ENCODE measurements at places on chromosomes 2 and 18.

- no peak for DNase-seq
Measured at GRCh38 chr2:43648994-43649701, 12.1 kb downstream of the PLEKHH2 start.

- no peak for DNase-seq
Measured at GRCh38 chr2:5939553-5939952, 247.4 kb downstream of the SOX11 start.

DNA sequence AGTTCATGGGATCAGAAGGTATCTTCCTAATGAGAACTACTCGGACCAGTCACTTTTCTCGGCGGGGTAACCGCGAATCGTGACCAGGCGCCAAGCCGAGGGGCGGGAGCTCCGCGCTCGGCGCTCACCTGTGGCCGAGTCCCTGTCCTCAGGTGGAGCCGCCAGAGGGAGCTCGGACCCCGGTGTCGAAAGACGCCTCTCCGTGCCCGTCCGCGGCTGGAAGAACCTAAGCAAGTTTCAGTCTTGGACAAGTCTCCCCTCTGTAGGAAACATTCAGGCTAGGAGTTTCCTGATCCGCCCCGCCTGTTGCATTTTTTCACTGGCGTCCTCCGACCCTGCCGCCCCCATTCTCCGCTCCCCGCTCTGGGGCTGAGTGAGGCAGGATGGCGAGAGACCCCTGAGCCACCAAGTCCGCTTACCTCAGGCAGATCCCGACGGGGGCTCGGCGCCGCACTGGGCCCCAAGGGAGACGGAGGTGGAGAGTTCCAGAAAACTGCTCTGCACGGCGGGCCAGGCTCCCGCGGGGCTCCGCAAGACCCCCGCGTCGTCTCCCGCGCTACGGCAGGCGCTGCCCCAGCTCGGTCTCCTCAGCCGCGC is 480 bp downstream of the DSEL start:
- DNase-seq, result peak; percentile 44

DNA sequence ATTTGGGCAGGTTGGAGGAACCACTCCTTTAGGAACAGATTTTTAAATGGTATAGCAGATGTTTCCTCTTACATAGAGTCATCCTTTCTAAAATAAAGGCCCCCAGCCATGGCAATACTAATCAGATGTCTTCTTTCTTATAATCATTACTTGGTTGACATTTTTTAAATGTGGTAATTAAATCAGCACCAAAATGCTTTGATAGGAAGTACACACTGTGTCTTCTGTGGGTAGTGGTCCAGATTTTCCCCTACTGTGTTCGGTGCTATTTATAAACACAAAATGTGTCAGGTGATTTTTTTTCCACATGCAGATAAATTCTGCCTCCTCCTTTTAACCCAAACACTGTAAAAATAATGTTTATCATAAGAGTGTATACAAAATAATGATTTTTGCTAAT is 200.9 kb upstream of the DTNA start:
- no peak for DNase-seq

- DNase-seq, result no peak
Measured at GRCh38 chr18:50065039-50065438, 129.9 kb downstream of the MYO5B start.

DNA sequence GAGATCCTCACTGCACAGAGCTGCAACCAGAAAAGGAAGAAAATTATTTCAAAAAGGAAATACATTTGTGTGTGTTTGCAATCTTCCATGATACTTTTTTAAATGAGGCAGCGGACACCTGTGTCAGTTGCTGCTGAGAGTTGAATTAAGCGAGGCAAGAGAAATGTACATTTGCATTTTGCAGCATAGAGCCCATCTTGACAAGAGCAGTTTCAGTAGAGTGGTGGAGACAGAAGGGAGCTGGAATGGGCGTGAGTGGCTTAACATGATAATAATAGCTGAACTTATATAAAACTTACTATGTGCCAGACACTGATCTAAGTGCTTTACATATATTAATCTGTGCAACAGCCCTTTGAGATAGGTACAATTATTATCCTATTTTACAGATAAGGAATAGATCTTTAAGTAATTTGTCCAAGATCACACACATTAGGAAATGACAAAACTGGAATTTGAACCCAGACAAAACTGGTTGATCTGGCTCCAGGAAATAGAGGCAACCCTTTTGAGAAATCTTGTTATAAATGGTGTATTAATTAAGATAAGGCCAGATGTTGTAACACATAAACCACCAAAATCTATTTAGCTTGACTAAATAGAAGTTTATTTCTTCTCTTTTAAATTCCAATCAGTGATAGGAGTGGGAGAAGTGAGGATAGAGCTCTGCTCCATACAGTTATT is 68.7 kb downstream of the SDC1 start:
- no peak for DNase-seq

GRCh38 chr2:108889907-108890306 is 99.1 kb downstream of the EDAR start:
- DNase-seq, result no peak

DNA sequence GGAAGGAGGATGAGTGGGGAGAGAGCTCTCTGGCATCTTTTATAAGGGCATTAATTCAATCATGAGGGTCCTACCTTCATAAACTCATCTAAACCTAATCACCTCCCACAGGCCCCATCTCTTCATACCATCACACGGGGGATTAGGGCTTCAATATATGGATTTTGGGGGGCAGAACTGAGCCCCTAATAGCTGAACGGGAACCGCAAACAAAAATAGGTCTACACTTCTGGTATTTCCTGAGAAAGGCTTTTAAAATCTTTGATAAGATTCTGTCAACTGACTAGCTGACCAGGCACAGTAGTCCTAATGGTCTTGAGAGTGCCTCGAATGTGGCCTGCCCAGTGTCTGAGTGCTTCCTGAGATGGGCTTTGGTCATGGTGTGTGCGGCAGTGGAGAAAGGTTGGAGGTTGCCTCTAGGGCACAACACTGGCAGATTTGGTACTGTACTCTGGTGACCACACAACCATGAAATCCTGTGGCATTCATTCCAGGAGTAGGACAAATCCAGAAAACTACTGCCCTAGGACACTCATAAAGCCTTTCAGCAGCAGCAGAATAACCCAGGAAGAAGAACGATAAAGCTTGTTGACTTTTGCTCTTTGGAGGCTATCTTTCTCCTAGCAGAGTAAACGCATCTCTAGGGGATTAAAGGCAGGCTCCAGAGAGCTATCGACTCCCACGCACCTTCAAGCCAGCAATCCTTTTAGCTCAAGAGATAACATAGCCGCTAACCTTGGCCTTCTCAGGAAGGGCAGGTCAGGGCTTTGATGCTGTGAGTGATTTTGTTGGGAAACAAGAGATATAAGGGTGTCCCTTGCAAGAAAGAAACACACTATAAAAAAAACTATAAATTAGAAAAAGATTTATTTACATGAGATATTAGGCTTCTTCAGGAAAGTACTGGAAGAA is 12.3 kb upstream of the APOB start:
- DNase-seq, result no peak

- DNase-seq, result no peak
Measured at GRCh38 chr18:3806656-3807055, 356.7 kb downstream of the TGIF1 start.

- no peak for DNase-seq
Measured at GRCh38 chr2:40433736-40434135, 18.2 kb downstream of the SLC8A1 start.

DNA sequence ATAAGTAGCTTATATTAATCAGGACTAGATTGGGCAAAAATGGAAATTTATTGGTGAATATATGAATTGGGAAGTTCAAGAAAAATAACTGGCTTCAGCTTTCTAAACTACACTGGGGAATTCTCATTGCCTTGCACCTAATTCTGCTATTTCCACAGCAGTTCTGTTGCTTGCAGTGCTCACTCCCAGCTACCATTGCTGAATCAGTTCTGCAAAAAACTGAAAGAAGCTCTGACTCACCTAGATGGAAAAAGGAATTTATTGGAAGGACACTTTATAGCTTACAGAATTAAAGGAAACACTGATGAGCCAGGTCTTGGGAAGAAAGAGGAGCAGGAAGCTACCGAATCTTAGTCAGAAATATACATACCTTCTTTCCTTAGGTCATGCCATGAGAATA is 60.3 kb upstream of the ACVR1 start:
- no peak for DNase-seq

DNA sequence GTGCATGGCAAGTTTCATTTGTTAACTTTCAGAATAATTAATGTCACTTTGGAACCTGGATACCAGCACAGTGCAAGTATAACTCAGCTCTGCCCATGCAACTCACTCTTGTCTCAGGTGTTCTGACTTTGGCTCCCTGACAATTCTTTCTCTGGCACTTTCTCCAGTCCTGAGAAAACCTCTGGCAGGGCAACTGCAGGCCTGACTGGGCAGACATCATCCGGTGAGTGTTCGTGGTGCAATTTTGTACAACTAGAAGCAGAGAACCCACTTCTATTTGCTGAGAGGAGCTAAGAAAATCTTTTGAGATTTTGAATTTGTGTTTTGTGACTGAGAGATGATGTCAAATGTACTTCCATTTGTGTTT is 143.0 kb downstream of the AQP4 start:
- DNase-seq, result no peak

GRCh38 chr18:12315911-12316310 is 7.9 kb downstream of the TUBB6 start:
- no peak for DNase-seq

GRCh38 chr2:149534674-149535073 is 52.9 kb downstream of the MMADHC start:
- DNase-seq, result no peak

DNA sequence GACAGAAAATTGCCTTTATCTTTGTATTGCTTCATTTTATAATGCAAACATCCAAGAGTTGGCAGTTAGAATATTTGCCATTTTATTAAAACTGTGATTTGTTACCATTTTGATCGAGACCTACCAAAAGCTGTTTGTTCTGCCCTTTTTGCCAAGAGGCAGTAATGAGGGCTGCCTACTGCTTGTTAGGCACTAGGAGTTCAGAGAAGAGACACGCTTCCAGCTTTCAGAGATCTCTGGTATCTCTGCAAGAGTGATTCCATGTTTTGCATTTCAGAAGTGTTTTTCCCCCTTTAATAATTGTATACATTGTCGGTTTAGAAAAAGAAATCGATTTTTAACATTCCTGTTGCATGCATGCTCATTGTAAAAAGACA is 628 bp downstream of the MRPL30 start:
- DNase-seq, result no peak

DNA sequence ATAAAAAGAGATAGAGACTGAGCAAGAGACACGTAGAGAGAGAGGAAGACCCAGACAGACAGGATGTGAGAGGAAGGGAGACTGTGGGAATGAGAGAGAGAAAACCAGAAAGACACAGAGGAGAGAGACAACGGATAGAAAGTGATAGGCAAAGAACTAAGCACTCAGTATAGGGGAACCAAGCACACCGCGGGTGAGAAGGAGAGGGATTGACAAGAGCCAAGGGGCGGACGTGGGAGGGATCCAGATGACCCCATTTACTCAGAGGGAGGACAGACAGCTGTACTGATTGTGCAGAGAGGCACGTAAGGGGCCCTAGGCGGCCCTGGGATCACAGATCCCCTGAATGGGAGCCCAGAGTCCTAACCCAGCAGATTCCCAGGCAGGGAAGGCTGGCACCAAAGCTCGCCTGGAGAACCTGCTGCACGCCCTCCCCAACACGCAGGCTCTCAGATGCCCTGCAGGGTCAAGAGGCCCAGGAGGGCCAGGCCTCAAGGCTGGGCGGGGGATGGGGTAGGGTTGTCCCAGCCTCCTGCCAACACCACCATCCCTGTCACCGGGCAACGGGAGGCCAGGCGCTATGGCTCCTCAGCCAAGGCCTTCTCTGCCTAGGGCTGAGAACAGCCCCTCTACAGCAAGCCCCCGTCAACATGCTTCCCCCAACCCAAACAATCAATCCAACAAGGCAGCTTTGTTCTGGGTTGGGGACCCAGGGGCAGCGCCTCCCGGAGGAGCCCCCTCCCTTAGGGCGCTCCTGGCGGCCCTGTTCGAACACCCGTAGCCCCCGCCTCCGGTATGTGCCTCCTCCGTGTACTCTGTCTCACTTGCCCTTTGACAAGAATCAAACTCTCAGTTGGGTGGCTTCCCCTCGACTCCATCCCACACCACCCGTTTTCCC is 579 bp downstream of the LOXL3 start:
- DNase-seq, result no peak

GRCh38 chr2:240298803-240299709 is 136.4 kb upstream of the GPC1 start:
- no peak for DNase-seq

DNA sequence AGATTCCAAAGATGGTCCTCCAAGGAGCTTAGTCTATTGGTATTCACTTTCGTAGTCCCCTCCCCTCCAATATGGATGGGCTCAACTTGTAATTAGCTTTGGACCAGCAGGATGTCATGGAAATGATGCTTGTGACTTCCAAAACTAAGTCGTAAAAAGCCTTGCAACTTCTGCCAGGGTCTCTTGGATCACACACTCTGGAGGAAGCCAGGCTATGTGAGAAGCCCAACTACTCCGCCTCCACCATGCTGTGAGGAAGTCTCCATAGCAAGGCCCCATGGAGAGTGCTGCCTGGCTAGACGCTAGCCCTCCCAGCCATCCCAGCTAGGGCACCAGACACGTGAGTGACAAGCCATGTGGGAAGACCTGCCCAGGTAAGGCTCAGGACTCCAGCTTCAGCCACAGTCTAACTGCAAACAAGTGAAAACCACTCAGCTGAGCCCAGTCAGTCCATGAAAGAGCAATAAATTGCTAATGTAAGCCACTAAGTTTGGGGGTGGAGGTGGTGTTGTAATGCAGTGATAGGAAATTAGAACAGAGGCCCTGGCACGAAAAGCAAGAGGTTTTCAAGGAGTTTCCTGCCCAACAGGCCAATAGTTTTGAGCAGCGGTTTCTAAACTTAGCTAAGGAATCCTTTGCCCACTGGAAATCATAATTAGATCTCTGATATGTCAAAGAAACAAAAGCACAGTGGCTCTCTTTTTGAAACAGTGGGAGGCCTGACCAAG is 77.5 kb upstream of the GLI2 start:
- DNase-seq, result no peak

DNA sequence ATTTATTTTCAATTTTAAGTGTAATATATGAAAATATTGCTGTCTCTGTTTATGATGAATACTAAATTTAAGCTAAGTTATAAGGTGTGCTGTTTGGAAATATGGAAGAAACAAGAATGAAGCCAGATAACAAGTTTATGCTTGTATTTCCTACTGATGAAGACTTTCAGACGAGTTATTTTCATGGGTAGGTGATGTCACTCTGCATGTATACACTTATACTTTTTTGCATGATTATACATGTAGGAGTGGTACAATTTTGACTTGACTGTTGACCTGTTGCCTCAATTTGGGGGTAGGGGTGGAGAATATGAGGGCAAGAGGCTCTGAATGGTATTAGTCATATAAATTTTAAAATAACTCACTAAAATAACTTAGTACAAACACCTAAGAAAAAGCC is 133.7 kb downstream of the HAUS1 start:
- DNase-seq, result no peak

GRCh38 chr2:138123741-138124140 is 159.5 kb downstream of the HNMT start:
- no peak for DNase-seq

DNA sequence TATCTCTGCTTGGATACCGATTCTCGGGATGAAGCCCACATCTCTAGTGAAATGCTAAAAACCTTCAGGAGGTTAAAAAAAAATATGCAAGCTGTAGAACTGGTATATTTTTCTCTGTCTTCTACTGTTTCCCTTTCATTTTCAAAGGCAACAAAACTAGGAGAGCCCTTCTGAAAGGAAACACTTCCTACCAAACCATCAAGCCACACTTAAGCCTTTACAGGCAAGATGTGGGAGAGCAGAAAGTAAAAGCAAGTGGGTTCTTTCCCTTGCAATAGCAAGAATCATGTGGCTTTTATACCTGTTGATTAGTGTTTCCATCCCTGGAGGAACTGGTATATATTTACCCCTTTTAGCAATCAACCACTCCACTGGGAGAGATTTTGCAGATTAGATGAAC is 147.9 kb upstream of the ACAA2 start:
- no peak for DNase-seq

Measured in stimulated activated CD4-positive, alpha-beta T cell treated with anti-CD3 and anti-CD28 coated beads, Interleukin-12 subunit alpha, Interleukin-12 subunit beta, amount 100 ng/mL, for 48 hours (primary cell).